Omental fat pad (tissue), 4 donors: ENCODE measurements at places on chromosomes 4 and X.

DNA sequence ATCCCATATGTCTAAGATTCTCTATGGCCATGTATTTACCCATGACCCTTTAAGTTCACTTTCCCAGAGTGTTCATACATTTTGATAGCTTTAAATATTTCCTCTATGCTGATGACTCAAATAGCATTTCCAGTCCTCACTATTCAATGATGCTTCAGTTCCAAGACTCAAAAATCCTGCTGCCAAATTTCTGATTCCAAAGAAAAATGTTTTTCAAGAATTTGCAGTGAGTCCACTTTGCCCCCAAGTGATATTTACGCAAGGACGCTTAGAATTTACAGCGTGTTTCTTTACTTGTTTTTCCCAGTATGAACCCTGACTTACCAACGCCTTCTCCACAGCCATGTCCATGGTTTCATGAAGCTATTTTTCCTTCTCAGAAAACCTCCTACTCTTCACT is 127.9 kb upstream of the PCDH18 start:
- no peak for DNase-seq

- no peak for DNase-seq
These were observed 38.4 kb downstream of the SAGE1 start for GRCh38 chrX:135931644-135932487.

- no peak for DNase-seq
These were observed 548.8 kb downstream of the DMD start for GRCh38 chrX:32662516-32662915.

GRCh38 chr4:27010334-27010940 is 149.8 kb downstream of the STIM2 start:
- no peak for DNase-seq

DNA sequence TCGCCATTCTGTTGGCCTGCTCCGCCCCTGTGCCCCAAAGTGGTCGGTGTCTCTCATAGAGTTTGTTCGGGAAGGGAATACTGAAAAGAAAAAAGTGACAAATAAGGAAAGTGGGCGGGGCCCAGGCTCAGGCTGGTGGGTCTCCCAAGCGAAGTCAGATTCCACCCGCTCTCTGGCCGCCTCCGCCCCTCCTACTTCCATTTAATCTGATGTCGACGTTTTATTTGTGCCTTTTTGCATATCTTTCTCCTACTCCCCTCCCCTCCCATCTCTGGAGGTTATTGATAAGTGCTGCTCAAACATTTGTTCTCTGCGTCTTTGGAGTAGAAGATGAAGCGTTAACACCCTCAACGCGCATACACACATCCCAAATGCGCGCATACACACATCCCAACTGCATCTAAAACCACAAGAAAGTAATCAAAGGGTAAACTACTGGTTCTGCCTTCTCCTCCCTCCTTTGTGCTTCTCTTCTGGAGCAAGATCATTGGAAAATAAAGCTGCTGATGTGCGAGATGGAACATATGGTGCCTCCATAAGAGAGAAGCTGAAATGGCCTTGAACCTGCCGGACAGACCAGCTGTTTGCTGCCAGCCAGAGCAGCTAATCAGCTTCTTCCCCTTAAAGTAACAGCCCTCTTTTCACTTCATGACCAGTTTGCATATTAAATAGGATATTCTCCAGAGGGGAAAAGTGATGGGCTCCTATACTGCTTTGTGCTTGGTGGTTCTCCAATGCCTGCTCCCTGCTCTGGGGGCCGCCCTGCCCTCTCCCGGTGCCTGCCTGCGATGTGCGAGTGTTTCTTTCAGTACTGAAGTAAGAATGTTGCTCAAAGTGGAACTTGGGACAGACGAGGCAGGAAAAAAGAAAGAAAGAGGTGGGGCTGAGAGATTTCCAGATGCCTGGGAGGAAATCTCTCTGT is 3.1 kb downstream of the MAMLD1 start:
- no peak for DNase-seq

GRCh38 chr4:184293552-184293951 is 75.9 kb upstream of the ENPP6 start:
- no peak for DNase-seq

DNA sequence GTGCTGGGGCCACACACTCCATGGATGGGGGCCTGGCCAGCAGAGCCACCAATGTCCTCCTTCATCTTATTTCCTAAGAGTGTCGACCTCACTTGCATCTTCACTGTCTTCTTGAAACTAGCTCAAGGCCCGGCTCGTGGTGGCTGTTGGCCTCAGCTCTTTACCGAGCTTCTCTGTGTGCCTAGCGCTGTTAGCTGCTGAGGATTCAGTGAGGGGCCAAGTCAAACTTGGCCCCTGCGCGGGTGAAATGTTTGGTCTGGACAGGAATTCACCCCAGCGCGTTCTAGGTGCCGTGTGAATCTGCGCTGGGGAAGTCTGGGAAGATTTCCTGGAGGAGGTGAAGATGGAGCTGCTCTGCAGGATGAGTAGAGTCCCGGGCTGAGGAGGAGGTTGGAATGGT is 8.5 kb downstream of the SORCS2 start:
- no peak for DNase-seq

GRCh38 chr4:121934635-121935034 is 17.2 kb downstream of the TRPC3 start:
- DNase-seq = no peak

GRCh38 chr4:130322439-130322838 is 1226.5 kb downstream of the C4orf33 start:
- no peak for DNase-seq

DNA sequence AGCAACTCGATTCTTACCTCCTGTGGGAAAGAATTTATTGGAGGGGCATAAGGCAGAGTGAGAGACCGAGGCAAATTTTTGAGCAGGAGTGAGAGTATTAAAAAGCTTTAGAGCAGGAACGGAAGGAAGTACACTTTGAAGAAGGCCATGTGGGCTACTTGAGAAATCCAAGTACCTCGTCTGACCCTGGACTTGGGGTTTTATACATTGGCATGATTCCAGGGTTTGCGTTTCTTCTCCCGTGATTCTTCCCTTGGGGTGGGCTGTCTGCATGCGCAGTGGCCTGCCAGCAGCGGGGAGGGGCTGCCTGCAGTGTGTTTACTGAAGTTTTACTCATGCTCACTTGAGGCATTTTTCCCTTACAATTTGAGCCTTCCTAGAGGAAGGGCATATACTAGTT is 3.4 kb downstream of the GALNT7 start:
- no peak for DNase-seq

- DNase-seq = no peak
These were observed 3.0 kb downstream of the GIMD1 start for GRCh38 chr4:106365613-106366012.

DNA sequence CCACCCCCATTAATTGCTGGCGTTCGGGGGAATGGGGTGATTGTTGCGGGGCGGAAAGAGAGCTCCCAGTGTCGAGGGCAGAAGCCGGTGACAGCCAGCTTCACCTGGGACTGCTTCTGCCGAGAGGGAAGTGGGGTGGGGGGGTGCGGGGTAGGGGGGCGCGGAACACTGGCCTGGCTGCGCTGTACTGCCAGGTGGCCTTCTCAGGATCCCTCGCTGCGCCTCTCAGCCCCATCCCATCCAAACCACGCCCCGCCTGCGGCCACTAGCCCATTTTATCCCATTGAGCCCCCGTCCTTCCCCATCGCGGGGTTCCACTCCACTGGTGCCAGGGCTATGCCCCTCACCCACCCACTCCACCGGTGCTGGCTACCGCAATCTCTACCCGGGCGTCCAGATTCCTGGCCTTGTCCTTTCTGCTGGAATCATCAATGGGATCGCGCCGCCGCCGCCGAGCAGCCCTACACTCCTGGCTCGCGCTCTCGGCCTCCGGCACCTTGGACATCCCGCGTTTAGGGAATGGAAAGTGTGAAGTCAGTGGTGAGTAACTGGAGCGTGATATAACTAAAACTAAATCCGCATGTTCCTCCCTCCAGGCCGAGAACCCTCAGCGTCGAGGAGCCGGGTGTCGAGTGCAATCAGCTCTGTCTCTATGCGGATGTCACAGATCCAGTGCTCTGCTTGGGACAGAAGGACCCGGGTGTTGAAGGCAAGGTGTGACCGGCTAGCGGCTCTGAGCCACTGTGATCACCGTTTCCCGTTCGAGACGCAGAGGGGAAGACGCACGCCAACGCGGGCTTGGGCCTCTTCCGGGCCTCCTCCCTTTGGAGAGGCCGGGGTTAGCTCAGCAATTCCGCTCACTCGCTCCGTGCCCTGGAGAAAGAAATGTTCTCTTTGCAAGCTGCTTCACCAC is 20.5 kb downstream of the NKX3-2 start:
- DNase-seq = no peak

GRCh38 chr4:127012549-127012948 is 620.2 kb upstream of the INTU start:
- no peak for DNase-seq

DNA sequence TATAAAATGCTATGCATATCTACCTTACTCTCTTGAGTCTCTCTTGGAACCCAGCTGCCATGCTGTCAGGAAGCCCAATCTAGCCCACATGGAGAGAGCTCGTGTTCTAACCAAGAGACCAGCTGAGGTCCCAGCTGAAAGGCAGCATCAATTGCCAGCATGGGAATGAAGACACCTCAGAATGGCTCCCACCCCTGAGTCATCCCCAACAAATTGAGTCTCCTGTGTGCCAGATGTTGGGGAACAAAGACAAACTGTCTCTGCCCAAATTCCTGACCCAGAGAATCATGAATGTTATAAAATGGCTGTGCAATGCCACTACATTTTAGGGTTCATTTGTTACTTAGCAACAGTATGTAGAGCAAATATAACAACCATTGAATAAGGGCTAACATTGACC is 105.2 kb upstream of the STX18 start:
- DNase-seq = no peak

DNA sequence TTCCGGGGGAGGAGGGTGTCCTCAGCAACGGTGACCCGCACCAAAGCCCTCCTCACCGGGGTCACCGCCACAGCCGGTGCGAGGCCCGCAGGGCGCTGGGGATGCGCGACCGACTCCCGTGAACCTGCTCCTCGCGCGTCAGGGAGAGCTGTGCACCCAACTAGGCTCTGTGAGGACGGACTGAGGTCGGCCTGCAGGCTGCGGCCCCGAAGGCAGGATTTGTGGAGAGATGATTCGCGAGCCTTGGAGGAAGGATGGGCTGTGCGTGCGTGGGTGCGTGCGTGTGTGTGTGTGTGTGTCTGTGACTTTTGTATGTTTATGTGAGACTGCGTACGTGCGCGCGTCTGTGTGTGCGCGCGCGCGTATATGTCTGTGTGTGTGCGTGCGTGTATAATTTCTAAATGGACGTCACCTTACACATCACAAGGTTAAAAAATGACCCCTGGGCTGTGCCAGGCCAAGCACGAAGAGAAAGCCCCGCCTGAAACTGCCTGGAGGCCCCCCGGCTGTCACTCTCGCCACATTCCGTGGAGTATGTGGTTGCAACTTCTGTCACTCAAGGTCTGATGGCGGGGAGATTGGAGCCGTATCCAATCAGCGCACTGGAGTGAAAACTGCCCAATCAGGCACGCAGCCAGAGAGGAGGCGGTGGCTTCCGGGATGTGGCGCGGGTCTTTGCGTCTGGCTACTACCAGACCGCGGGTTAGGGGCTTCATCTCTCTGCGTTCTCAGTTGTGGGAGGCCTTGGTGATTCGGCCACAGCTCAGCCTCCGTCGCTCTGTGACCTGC is at the start of gene ZNF141:
Gene ZNF141 (plus strand): TSS at position 672 of the 789 bp plus-strand sequence. CDS start 170 bp downstream, outside the sequence.
- peak; percentile 87 for DNase-seq

GRCh38 chr4:19803406-19803805 is 448.3 kb upstream of the SLIT2 start:
- DNase-seq = no peak

GRCh38 chr4:54234497-54235205 is 5.6 kb downstream of the PDGFRA start:
- DNase-seq = no peak

DNA sequence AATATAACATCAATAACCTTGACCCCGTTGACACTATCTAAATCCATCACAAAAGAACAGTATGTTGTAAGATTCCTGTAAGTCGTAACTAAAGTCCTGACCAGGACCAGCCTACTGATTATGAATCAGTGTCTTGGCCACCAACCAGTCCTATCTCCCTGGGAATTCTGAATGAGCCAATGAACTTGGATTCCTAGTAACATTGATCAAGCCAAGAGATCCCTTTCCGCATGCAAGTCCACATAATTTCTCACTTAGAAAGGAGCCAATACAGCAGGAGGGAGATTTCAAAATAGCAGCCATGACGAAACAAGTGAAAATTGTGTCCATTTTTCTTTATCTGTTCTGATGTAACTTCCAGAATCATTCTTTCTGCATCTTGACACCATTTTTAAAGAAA is 9.5 kb downstream of the XPNPEP2 start:
- DNase-seq = no peak

DNA sequence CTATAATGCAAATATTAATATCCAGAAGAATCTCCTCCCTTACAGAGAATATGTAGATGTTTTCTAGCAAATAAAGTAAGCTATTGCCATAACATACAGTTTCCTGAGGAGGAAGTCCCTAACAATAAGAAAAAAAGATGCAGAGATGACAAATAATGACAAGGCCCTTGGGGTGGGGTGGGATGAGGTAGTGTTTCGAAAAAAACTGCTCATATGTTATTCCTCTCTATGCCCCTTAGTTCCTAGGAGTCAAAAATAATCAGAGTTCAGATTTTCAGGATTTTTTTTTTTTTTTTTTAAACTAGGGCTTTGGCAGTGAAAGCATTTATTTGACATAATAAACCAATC is 99.0 kb downstream of the ZAR1 start:
- DNase-seq = no peak

DNA sequence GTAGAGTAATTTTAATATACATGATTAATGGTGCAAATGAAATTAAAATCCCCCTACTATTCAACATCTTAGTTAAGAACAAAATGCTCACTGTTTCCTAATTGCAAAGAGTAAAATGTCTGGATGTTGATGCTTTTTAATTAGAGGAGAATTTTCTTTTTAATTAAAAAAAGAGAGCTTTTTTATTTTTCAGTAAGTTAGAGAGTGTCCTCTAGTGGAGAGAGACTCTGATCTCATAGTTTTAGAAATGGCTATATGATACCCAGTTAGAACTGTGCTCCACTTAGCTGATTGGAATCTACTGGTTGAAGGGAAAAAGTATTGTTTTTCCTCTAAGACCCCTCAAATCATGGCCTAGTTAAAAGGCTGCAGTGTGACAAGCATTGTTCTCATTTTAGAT is 312.0 kb upstream of the MAGEB2 start:
- no peak for DNase-seq

DNA sequence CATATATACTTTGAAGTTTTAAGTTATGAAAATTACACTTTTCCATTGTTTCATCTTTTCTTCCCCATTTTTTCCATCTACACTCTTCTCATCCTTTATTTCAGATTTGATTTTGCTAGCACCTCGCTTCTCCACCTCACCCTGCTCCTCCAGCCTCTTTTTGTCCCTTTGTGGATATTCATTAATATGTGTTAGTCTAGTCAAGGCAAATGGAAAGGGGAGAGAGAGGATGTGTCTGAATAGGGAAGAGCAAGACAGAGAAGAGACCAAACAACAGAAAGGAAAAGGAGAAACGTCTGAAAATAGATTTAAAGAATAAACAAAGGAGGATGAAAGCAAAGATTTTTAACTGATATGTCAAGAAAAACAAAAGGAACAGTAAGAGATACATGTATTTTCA is 24.1 kb downstream of the GPM6A start:
- no peak for DNase-seq
